Psoas muscle (tissue), 8 donors: ENCODE measurements at places on chromosomes 12 and 14. TPM values are rescaled to one million over a fixed set of nuclear protein-coding genes. Genes with fewer than 3 reads are reported as not detected.

Gene EPYC
- not detected for total RNA-seq

Gene PROX2
- total RNA-seq, result not detected

Gene NOS1
- 23.9 TPM for total RNA-seq

DNA sequence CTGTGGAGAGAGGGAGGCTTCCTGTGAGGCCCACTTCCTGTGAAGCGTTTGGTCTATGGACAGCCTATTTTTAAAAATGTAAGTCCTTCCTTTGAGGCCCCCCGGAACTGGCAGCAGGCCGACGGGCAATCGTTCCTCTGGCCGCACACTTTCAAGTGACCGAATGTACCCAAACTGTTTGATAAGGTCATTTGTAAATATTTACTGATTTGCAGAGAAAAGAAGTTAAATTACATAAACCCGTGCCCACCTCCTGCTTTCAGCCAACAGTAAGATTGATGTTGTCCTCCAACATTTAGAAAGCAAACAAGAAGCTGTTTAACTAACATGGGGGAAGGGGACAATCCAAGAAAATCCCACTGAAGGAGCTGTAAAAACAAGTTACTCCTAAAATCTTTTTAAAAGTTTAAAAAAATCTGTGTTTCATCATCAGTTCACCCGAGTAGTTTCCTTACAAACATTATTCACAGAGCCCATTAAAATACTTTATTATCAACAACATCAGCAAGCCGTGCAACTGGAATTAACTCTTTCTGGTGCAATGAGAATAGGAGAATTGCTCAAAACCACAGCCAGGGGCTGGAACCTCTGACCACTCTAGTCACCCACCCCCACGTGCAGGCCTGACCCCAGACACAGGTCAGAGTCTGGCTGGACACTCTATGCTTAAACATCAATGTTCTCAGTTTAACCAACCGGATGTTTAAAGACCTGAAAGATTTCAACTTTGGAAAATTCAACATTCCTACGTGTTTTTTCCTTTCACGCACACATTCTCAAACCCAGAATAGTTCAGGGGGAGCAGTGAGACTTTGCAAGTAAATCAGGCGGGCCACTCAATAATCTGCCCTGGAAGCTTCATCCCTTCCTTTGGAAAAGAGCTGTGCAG lies 65.3 kb downstream of the FOXN3 start:
- H3K27ac ChIP-seq, result peak overlapping the region; percentile 67
- no peaks in the 10 kb centered on the region for H3K36me3 ChIP-seq
- no peak for DNase-seq
- H3K4me1 ChIP-seq, result peaks cover 39% of the 10 kb centered on the region
- no peak overlapping the region for H3K4me3 ChIP-seq

DNA sequence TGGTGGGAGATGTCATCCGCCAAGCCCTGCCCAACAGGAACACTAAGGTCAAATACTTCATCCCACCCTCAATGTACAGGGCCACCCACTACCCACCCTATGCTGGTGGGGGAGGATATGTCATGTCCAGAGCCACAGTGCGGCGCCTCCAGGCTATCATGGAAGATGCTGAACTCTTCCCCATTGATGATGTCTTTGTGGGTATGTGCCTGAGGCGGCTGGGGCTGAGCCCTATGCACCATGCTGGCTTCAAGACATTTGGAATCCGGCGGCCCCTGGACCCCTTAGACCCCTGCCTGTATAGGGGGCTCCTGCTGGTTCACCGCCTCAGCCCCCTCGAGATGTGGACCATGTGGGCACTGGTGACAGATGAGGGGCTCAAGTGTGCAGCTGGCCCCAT lies 3.5 kb downstream of the B3GNT4 start:
- no peak overlapping the region for H3K4me3 ChIP-seq
- H3K27me3 ChIP-seq, result peaks cover 34% of the 10 kb centered on the region
- no peaks in the 10 kb centered on the region for H3K4me1 ChIP-seq

GRCh38 chr12:32197421-32197820 lies 90.8 kb downstream of the BICD1 start:
- DNase-seq, result no peak
- H3K27ac ChIP-seq, result no peak overlapping the region
- H3K4me3 ChIP-seq, result no peak overlapping the region
- no peaks in the 10 kb centered on the region for H3K36me3 ChIP-seq

- H3K27me3 ChIP-seq, result no peaks in the 10 kb centered on the region
- no peak overlapping the region for H3K4me3 ChIP-seq
- no peaks in the 10 kb centered on the region for H3K36me3 ChIP-seq
Observed at GRCh38 chr14:103016594-103016993, 40.8 kb downstream of the CDC42BPB start.

GRCh38 chr14:24179961-24180796 lies 8.3 kb downstream of the REC8 start:
- DNase-seq, result peak; percentile 43
- peak overlapping the region; percentile 79 for H3K27ac ChIP-seq
- H3K4me1 ChIP-seq, result peaks cover 20% of the 10 kb centered on the region
- peaks cover 88% of the 10 kb centered on the region for H3K36me3 ChIP-seq
- no peaks in the 10 kb centered on the region for H3K27me3 ChIP-seq
- H3K4me3 ChIP-seq, result no peak overlapping the region

- H3K27me3 ChIP-seq, result no peaks in the 10 kb centered on the region
- no peak overlapping the region for H3K27ac ChIP-seq
- no peak overlapping the region for H3K4me3 ChIP-seq
- no peak for DNase-seq
- H3K4me1 ChIP-seq, result no peaks in the 10 kb centered on the region
Observed at GRCh38 chr12:88958153-88958552, 377.9 kb upstream of the KITLG start.
